Cardiac septum (tissue), 1 donor: ENCODE measurements at places on chromosomes 2 and 18. TPM values are rescaled to one million over a fixed set of nuclear protein-coding genes. Genes with fewer than 3 reads are reported as not detected.

Gene MYOM1
- total RNA-seq, result 878 TPM

Gene SKOR2
- not detected for total RNA-seq

DNA sequence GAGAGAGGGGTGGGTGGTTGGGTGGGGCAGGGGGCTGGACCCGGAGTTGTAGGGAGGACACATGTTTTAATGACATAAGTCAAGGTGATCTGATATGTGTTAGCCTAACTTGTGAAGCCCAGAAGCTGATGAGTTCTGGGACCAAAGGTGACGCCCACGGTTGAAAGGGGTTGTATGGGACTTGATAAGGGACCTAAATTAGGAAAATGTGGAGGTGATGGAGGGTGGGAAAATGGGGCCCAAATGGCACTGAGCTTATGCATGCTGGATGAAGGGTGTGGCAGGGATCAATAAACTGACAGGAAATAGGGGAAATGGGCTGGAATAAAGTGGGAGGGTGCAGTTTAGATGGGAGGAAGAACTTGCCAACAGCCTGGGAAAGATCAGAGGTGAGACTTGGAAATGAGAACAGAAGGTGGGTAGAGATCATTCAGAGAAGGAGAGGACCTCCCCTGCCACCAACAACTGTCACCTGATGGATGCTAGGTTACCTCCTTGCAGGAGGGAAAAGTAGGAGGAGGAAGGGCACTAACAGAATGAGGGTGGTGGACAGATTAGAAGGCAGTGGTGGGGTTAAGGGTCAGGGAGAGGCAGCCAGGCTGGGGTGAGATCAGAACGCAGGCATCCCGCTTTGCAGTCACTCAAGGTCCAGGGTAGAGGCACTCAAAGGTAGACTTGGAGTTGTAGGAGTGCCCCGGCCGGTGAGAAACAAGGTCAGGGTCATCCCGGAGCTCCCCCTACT is 15.3 kb downstream of the WNT10A start:
- DNase-seq, result no peak

DNA sequence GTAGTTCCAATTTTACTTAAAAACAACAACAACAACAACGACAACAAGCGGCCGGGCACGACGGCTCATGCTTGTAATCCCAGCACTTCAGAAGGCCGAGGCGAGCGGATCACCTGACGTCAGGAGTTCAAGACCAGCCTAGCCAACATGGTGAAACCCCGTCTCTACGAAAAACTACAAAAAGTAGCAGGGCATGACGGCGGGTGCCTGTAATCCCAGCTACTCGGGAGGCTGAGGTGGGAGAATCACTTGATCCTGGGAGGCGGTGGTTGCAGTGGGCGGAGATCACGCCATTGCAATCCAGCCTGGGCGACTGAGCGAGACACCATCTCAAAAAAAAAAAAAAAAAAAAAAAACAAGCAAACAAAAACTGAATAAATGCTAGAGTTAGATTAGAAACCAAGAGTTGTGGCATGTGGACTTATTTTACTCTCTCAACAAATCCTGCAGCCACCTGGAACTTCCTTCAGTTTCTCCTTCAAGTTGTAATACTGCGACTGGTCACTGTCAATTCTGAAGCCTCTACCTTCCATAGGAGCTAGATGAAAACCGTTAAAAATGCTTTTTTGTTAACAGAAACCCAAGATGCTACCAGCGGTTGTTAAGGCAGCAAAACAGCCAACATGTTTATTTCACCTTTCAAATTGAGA is 1.3 kb downstream of the ATP5F1A start:
- no peak for DNase-seq

Gene AKAIN1
- total RNA-seq, result not detected

- DNase-seq, result no peak
Measured at GRCh38 chr2:72051971-72052505, 95.6 kb downstream of the CYP26B1 start.

DNA sequence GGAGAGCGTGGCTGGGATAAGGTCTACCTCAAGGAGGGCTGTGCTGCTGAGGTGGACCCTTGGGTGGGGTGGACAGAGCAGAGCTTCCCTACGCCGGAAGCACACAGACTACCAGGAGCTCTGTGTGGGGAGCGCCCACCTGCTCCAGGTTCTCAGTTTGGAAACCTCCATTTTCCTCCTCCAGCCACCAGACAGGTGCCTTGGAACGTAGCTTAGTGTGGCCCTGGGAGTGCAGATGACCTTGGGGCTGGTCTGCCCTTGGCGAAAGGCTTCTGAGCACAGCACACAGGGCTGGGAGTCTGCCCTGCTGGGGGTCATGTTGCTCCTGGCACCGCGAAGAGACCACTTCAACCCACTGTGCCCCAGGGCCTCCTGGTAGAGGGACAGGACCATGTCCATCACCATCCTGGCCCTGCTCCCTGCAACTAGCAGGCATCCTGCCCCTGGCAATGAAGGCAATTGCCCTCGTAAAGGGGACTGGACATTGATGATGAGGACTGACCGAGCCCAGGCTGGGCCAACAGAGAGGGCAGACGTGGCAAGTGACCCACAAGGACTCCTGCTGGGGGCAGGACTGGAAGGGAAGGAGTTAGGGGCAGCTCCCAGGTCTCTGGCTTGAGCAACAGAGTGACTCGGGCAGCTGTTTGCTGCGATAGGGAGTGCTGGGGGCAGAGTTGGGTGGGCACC is 214.7 kb downstream of the CYP26B1 start:
- DNase-seq, result peak; percentile 71

GRCh38 chr2:41621563-41621962 is 426.3 kb upstream of the PKDCC start:
- no peak for DNase-seq

DNA sequence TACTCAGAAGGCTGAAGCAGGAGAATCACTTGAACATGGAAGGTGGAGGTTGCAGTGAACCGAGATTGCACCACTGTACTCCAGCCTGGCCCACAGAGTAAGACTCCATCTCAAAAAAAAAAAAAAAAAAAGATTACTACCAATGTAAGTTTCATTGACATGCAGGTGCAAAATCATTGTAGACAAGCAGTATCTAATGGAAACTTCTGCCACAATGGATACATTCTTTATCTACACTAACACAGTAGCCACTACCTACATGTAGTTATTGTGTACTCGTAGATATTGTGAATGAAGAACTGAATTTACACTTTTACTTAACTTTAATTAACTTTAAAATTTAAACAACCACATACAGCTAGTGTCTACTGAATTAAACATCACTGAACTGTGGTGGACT is 10.6 kb downstream of the PPP3R1 start:
- DNase-seq, result no peak

DNA sequence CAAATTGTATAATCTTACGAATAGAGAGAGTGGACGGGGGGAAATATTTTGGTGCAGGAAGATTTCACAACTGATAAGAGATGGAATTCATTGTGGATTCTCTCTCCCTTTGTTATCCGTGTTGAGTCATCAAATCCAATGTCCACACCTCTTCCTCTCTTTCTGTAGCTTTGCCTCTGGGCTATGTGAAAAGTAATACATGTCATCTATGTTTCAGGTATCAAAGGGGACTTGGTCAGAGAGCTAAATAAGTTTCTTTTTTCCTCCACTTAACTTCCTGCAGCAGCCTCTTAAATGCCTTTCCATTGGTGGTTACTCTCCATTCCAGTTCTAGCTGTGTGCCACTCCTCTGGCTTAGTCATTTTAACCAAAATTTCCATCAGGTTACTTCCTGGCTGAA is 169.3 kb upstream of the NXPH2 start:
- DNase-seq, result no peak

GRCh38 chr2:231556981-231557380 is 26.7 kb upstream of the NMUR1 start:
- DNase-seq, result no peak

GRCh38 chr2:9556121-9556743 is 602 bp upstream of the ADAM17 start:
- no peak for DNase-seq

GRCh38 chr2:148209603-148210002 is 188.7 kb downstream of the MBD5 start:
- DNase-seq, result no peak

DNA sequence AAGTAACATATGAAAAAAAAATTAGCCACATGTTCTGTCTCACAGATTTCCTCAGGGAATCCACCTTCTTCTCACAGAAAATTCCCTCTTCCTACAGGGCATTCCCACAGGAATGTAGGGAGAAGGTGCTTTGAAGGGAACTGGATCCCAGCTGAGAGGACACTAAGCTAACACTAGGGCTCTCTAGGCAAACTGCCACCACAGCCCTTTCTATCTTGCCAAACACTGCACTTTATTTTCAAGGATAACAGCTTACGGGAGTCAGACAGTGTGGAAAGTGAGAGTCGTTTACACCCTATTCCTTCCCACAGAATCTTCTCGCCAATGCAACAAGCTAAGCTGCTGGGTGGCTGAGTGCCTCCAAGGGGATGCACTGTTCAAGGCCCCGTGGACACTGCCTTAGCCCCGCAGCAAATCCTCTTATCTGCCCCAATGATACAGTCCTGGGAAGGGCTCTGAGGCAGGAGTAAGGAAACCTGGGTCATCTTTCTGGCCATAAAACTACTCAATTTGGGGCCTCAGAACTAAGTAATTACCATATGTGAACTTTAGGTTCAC is 76.9 kb downstream of the CCDC93 start:
- DNase-seq, result no peak

- DNase-seq, result peak; percentile 84
Measured at GRCh38 chr2:191245869-191246531, 796 bp downstream of the MYO1B start.

Gene USP40
- total RNA-seq, result 23.8 TPM

DNA sequence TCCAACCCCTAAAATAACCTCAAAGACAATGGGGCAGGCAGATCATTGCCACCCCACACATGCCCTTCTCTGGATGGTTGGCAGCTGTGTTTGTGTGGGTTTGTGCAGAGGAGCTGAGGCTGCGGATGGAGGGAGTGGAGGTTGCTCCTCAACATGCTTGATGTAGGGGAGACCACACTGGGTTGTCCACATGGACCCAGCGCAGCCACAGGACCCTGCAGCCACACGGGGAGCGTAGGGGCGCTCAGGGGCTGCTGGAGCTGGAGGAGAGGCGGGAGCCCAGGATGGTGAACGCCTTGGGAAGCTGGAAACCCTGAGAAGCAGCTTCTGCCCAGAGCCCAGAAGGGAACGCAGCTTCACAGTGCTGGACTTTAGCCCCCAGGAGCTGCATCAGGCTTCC is 56.3 kb upstream of the TMEM18 start:
- no peak for DNase-seq

DNA sequence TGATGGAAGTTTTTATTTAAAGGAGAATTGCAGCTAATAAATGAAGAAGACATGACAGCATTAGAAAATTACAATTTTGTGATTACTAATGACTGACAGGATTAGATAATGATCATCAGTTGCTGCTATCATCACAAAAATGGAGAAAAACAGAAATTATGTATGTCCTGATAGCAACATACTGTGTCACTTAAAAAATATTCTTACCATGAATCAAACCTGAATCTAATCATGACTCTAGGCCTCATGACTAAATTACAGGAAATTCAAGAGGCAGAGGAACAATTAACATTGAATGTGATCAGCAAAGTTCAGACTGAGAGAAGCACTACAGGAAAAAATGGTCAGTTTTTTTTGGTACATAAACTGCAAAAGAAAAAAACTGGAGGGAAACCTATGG is 147.8 kb downstream of the PMAIP1 start:
- DNase-seq, result no peak

- DNase-seq, result no peak
Measured at GRCh38 chr2:234526711-234527110, 29.8 kb upstream of the ARL4C start.

GRCh38 chr2:222637067-222637466 is 18.8 kb downstream of the FARSB start:
- no peak for DNase-seq

Gene TP53I3
- total RNA-seq, result 8.3 TPM

Gene MALL
- 19.6 TPM for total RNA-seq

Gene ST8SIA3
- total RNA-seq, result 0.35 TPM

DNA sequence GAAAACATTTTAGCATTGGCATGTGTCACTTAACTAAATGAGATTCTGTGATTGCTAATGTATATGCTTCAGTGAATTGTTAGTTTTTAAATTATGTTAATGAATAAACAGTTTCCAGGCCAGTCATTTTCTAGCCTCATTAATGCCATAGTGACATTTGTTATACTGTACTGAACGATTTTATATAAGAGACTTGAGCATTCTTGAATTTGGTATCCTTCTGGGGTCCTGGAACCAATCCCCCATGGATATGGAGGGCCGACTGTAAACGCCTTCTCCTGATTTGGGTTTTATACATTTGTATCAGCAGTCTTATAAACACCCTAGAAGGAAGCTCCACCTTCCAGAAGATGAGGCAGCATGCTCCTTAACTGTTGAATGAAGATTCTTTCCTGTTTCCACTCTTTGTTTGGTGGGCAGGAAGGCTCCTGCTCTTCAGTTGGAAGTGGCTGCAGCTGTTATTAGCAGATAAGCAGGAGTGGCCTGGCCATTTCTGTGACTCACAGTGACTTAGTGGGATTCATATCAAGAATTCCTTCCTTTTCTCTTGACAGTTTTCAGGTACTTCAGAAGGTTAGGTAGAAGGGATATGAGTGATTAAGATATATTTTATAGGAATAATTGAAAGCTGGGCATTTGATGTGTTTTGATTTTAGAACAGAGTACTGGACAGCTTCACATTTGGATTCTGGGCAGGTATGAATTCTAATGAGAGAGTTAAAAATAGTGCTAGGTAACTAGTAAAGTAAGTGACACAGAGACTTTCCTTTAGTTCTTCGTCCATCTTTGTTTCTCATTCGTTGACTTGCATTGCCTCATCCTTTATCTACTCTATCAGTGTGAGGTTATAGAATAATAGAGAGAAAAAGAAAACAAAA is 124.9 kb downstream of the PLCL1 start:
- no peak for DNase-seq

- no peak for DNase-seq
Measured at GRCh38 chr2:186058614-186059013, 320.0 kb downstream of the FSIP2 start.

Gene MYO3B
- 0.05 TPM for total RNA-seq

- peak; percentile 57 for DNase-seq
Measured at GRCh38 chr2:72155737-72156136, 8.1 kb upstream of the CYP26B1 start.

Gene LCT
- not detected for total RNA-seq

DNA sequence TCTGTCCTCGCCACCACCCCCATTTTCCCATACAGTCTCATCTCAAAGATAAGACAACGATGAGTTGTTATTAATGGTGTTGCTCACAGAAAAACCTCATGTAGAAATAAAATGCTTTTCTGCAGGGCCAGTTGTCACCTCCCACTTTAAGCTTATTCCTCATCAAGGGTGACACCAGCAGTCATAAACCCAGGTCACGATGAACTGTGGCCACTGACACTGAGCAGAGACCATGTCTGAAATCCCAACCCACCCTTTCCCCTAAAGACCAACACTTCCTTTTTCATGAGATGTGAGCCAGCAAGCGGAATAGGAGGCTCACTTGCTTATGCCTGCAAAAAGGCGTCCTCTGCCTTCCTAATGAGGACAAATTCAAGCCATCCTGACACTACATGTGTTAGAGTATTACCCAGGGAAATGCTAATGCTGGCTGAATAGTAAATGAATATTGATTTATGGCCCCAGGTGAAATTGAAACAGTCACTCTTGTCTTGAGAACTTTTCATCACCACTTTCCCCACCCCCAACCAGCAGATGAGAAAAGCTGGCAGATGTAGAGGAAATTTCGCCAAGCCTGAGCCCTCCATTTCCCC is 228.4 kb downstream of the MGAT5 start:
- DNase-seq, result peak; percentile 38
